ENCODE measurements at places on chromosomes 12 and 14. TPM values are rescaled to one million over a fixed set of nuclear protein-coding genes. Genes with fewer than 3 reads are reported as not detected.
A peak's percentile ranks its signal among the peaks of the same experiment; 100 is the strongest.

DNA sequence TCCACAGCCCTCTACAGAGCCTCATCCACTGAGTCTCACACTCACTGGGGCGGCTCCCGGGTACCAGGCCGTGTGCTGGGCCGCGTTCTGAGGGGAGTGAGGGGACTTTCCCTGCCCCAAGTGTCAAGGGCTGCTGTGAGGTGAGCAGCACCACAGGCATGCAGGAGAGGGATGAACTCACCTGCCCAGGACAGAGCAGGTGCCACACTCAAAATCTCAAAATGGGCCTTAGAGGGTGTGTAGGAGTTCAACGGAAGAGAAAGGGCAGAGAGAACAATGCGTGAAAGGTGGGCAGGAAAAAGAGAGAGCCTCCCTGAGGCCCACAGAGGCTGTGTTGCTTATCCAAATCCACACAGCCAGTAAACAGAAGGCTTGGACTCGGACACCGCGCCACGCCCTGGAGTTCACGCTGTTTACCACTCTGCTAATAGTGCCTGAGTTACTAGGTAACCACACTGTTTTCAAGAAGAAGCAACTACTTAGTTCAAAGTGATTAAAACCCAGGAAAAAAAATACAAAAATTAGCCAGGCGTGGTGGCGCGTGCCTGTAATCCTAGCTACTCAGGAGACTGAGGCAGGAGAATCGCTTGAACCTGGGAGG is 32.7 kb downstream of the TSPAN11 start:
- DNase-seq: no peak

- DNase-seq: peak; percentile 35
These were observed 13.9 kb upstream of the MYH7 start for GRCh38 chr14:23449314-23449713.

- peak; percentile 59 for DNase-seq
These were observed 43.5 kb downstream of the ERH start for GRCh38 chr14:69354383-69355153.

GRCh38 chr12:26027401-26027800 is 68.9 kb downstream of the RASSF8 start:
- DNase-seq: no peak

DNA sequence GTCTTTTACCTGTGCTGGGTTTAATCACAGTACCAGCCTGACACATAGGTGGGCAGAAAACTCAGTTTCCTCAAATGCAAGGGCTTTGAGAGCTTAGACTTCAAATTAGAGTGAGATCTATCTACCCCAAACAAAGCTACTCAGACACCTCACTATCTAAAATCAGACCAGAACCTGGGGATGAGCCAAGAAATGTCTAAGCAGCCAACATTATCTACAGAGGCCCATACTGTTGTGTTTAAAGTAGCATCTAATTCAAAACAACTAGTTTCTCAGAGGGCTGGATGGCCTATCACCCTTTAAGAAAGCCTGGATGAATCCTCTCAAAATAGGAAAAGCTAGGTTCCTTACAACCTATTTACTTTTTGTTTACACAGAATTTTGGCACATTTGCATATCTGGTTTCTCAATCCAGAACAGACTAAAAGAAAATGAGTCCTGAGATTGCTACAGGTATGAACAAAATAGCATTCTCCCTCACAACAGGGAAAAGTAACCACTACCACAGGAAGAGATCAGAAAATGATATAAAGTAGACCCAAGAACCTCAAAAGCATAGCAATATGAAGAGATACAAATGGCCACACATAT is 142.4 kb downstream of the ZFP36L1 start:
- DNase-seq: no peak

- DNase-seq: no peak
These were observed 20.1 kb downstream of the TGFB3 start for GRCh38 chr14:75961662-75962061.

- no peak for DNase-seq
These were observed 179.3 kb upstream of the ATF7IP start for GRCh38 chr12:14186193-14186502.

- DNase-seq: no peak
These were observed 40.6 kb downstream of the FNTB start for GRCh38 chr14:65027127-65027799.

Gene KLRG1
- 2.7 TPM for total RNA-seq

Gene IL23A
- not detected for total RNA-seq

Gene ADAMTS20
- not detected for total RNA-seq
